ENCODE measurements at places on chromosomes 1 and 21.

DNA sequence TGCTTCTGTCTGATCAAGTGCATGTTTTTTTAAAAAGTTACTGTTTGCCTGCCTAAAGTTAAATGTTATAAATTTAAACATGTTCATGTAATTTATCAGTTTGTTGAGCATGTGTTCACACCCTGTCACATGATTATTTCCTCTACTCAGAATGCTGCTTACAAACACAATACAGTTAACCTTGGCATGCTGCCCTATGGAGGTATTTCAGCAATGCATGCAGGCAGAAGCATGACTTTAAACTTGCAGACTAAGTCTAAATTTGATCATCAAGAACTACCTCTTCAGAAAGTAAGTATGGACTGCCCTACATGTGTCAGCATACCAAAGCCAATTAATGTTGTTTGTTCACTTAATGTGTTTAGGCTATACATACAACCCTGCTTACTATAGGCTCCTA is 161.6 kb downstream of the LRRC40 start:
- DNase-seq, result no peak

DNA sequence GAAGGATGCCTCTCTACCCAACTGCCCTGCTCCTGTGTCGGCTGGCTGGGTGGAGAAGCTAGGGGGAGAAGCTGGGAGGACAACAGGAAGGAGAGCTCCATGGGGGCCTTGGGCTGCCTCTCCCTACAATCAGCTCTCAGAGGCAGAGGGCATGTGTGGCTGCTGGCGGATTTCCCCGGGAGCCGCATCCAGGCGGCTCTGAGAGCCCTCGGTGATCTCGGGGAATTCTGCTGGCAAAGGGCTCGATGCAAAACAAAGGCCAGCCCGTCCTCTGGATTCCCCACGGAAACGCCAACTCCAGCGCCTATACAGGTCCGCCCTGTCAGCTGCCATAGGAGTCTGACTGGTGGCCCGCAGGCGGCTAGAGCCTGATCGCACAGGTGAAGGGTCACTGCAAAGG is 26.4 kb upstream of the EVA1B start:
- DNase-seq, result no peak

DNA sequence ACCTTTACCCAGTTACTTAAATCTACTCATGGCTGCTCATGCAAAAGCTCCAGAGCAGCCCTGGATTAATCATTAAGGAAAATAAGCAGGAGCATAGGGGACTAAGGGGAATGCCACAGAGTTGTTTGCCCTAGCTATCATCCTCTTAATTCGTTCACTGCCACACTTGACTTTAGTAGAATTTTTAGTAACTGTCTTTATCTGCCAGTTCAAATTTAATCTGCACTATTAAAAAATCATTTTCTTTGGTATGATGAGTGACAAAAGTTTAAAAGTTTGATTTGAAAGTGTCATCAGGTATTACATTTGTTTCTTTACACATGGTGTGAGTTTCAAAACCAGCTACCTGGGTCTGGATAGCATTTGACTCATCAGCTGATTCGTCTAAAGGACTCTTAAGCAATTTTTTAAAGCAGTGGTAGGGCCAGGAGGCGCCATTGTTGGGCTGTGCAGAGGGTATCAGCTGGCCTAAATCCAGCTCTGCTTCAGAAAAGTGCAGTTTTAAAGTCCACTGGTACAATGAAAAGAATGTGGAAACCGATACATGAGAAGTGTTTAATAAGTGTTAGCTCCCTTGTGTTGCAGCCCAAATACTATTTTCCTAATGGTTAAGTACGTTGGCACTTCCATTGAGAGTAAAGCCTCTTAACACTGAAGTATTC is 69.9 kb upstream of the DR1 start:
- DNase-seq, result no peak

GRCh38 chr1:101293461-101294051 is 56.7 kb downstream of the S1PR1 start:
- peak; percentile 37 for DNase-seq

- peak; percentile 36 for DNase-seq
Observed at GRCh38 chr1:110196917-110197765, 13.0 kb upstream of the KCNC4 start.

DNA sequence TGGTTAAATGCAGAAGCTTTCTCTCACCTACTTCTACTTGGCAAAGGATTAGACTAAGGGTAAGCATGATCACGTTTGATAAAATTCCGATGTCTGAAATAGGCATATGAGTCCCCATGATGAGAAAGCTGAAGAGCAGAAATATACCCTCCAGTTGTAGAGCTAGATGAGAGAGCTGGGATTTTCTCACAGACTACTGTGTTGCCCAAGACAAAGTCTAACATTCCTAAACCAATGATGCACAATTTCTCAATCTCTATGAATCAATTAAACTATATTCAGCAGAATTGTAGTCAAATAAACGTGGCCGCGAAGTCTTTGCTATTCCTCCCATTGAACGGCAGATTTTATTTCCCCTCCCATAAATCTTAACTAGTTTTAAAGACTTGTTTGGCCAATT is 699.2 kb downstream of the KCNT2 start:
- no peak for DNase-seq

GRCh38 chr1:87956072-87956471 is 627.4 kb downstream of the LMO4 start:
- no peak for DNase-seq

DNA sequence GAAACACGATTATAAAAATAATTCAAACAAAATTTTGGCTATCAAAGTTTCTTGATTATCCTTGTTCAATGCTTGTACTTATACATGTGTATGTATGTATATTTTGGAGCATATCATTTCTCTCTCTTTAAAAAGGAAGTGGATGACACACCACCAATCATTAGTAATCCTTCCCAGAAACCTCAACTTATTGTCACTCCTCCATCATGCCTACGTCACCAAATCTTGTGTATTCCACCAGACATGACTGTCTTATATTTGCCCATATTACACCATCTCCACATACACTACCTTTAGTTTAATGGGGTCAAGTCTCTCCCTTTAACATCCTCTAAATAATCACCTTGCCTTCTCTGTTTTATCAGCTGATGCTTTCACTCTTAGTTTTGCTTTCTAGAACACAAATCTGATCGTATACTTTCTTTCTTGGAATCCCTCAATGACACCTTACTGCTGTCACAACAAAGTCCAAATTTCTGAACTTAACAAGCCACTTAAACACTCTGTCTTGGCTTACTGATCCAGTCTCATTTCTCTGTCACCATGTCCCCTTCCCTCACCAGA is 124.0 kb downstream of the BRINP3 start:
- DNase-seq, result no peak

GRCh38 chr1:204089044-204089751 is 16.3 kb downstream of the SOX13 start:
- no peak for DNase-seq

GRCh38 chr1:222210776-222211175 is 337.1 kb downstream of the HHIPL2 start:
- DNase-seq, result no peak

- no peak for DNase-seq
Observed at GRCh38 chr1:239896569-239896968, 195.1 kb upstream of the FMN2 start.

GRCh38 chr1:22326372-22326915 is 125.2 kb upstream of the ZBTB40 start:
- no peak for DNase-seq

- no peak for DNase-seq
Observed at GRCh38 chr1:201890223-201890622, 1.5 kb downstream of the SHISA4 start.

GRCh38 chr1:24235921-24236788 is 49.1 kb upstream of the IFNLR1 start:
- peak; percentile 32 for DNase-seq

GRCh38 chr1:174652569-174653280 is 205.0 kb downstream of the GPR52 start:
- DNase-seq, result no peak

DNA sequence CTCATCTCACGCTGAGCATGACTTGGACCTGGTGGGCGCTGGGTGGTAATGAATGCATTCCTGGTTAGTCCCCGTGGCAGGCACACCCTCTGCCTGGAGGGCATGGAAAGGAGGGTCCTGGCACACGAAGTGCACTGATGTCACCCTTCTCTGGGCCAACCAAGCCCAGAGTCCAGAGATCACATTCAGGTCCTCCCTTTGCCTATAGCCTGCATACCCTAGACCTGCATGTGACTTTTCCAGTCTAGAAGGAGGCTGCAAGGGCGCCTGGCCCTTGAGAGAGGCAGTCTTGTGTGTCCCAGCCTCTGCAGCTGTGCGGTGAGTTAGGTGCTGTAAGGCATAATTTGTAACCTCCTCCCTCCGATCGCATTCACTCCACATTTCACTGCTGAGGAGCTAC is 22.1 kb downstream of the PADI2 start:
- no peak for DNase-seq

GRCh38 chr1:12048372-12048771 is 14.7 kb upstream of the TNFRSF8 start:
- DNase-seq, result no peak

- DNase-seq, result no peak
Observed at GRCh38 chr1:115331558-115332331, 6.3 kb downstream of the NGF start.

DNA sequence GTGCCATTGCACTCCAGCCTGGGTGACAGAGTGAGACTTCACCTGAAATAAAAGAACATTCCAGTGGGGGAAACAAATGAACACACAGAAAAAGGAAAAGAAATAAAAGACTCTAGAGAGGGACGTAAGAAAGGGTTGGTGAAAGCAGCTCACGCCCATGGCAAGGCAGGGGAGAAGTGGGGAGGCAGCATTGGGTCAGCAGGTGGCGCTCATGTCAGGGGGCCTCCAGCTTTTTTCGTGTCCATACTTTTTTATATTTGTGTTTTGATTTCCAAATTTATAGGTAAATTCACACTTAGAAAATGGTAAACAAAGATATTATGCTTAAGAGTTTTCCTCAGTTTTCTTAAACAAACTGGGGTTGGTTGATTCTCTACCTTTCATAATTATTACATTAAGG is 45.5 kb downstream of the VPS13D start:
- DNase-seq, result peak; percentile 50

- DNase-seq, result no peak
Observed at GRCh38 chr1:24779689-24780464, 34.6 kb downstream of the CLIC4 start.

DNA sequence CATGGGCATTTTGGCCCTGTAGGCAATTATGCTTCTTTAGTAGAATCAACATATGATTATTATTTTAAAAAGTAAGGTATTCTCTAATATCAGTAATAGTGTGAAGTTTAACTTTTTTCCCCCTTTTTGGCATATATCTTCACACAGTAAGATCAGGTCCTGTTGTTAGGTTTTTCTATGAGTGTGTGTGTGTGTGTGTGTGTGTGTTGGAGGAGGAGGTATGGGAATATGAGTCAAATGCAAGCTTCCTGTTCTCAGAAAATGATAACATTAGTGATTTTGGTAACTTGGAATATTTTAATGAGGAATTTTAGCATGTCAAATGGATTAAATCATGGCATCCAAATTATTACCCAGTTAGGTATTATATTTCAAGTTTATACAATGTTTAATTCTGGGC is 65.8 kb upstream of the BCL10 start:
- DNase-seq, result no peak

GRCh38 chr1:33336580-33336979 is 15.7 kb upstream of the A3GALT2 start:
- no peak for DNase-seq

GRCh38 chr1:86067626-86068025 is 88.9 kb downstream of the COL24A1 start:
- DNase-seq, result no peak

Measured in stimulated activated CD4-positive, alpha-beta T cell treated with anti-CD3 and anti-CD28 coated beads, Interleukin-4, amount 100 ng/mL, for 1 hour (primary cell).